NCI-H2107 (cell line): ENCODE measurements at places on chromosomes 2 and 18.

DNA sequence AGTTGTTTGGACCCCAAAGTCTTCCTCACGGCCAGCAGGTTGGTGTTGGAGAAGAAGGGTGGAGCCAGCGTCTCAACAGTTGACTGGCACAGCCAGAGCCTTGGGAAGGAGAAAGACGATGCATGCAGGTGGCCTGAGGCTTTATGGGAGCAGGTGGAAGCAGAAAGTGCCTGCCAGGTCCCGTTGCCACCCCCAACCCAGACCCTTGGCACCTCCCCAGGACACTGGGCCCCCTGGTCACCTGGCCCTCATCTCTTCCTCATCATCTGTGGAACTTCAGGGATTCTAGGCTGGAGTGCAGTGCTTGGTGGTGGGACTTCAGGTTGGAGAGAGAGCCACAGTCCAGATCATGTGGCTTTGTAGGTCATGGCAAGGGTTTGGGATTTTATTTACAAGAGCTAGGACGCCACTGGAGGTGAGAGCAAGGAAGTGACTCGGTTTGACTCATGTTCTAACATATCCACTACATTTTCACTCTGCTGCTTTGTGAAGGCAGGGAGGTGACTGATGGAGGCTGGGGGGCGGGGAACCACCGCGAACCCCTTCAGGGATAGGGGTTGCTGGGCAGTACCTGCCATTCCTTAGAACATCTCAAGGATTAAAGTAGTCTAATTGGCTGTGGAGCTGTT is 62.5 kb upstream of the B3GNT7 start:
- no peak for DNase-seq

DNA sequence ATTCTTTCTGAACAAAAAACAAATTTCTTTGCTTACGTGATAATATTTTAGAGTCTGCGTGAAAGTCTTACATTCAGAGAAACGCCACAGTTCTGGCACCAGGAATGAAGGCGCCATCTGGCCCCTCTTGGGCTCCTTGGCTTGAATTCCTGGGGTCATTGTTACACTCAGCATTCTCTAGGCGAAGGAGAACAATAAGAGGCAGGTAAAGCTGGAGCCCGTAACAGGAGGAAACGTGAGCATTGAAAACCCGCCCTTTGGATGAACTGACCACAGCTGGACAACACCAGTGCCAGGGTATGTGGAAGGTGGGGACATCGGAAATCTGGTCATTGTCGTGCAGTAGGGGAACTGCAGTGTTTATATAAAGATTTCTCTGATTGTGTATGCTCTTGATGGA is 144.8 kb downstream of the RNF152 start:
- DNase-seq: no peak

DNA sequence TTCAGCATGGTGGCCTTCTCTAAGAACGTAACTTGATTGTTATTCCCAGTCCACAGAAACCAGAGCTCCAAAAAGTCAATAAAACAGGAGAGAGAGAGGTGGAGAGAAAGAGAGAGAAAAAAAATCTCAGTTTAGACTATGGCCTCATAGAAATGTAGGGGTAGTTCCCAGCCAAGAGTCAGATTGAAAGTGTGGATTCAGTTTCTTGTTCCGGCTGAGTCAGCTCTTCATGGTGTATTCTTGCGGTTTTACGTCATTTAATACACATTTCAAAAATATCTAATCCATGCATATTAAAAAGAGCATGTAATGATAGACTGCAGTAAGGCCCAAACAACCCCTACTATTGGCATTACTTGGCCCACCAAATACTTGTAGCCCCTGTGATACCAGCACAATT is 303.9 kb downstream of the ETAA1 start:
- no peak for DNase-seq

GRCh38 chr2:10033251-10034006 is 9.9 kb upstream of the KLF11 start:
- DNase-seq: no peak

DNA sequence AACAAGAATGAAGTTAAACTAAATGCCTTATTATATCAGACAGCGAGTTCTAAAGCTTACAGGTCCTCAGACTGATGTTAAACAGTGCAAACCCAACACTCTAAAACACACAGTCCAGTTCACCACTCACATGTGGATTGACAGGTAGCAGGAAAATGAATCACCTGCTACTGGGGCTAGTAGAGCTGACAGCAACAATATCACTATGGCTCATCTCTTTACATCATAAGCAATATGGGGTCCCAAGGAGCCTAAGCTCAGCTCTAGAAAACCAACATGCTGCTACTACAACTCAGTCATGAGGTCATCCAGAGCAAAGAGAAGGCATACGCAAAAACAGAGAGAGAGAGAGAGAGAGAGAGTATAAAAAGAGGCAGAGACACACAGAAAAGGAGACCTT is 145.4 kb downstream of the NBAS start:
- DNase-seq: no peak
